ENCODE measurements at places on chromosomes 1 and 21.

DNA sequence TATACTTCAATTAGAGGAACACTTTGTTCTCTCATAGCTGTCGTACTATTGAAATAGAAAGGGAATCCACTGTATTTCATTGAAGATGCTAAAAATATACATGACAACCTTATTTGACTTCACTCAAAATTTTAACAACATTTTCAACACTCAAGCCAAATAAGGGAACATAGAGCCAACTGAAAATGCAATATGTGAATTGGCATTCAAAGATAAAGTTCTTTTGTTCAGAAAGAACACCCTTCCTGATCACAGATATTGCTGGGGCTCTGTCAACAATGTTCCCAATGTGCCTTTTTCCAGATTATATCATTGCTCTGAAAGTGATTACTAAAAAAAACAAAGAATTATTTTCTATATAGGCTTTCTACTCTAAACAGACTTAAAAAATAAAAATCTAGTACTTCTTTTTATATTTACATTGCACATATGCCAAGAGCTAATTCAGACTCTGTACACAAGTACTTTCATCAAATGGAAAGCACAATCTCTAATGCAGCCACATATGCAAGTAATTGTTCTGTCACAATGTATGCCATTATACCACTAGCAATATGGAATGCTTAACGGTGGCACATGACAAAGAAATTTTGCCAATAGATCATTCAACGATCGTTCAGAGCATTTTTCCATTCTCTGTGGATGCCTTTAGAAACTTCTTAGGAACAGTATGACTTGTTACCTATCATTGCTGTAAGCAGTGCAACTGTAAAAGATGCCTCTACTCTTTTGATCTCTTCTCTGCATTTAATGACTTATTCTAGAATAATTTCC, 171.0 kb downstream of the EIF4G3 start:
- no peak for DNase-seq

DNA sequence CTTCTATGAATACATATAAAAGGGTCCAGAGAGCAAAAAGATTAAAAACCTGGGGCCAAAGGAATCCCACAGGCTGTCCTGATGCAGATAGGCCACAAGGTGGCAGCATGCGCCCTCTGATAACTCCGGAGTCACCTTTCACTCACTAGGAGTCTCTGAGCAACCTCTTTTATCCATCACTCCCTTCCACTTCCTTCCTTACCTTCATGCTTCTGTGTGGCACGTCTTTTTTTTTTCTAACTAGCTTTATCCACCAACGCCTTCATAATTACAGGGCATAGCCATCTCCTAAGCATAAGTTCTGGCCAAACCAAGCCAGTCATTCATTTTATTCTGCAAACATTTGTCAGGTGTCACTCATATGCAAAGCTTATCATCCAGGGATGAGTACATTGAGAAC, 3.9 kb upstream of the PGLYRP4 start:
- DNase-seq, result peak; percentile 69

DNA sequence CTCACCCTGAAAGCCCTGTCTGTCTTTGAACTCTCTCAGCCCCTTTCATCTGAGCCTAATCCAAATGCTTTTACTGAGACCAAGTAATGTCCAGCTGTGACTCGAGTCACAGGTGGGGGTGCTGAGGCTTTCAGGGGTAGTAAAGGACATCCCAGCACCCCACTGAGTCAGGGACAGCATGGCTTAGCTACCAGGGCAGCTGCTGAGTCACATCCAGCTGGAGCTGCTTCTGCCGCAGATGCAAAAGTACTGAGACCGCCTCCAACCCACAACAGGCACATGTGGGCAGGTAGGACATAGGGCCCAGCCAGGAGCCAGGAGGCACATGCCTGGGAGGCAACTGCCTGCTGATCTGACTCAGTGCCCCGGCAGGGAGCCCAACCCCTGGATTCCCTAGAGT, 6.7 kb upstream of the VSIG8 start:
- no peak for DNase-seq

DNA sequence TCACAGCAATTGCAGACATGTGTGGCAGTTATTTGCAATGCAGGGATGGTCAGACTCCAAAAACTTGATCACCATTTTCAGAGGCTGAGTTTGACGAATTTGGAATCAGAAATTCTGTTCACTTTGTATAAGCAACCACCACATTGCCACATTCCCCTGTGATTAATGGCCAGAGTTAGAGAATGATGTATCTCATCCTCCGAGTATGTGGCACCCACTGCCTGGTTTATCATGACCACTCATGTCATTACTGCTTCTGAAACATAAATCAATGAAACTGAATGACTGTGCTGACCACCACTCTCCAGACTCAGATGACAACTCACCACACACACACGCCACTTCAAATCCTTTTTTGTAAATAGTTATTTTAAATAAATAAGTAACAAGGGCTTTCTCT, 66.6 kb upstream of the CACHD1 start:
- DNase-seq, result no peak

DNA sequence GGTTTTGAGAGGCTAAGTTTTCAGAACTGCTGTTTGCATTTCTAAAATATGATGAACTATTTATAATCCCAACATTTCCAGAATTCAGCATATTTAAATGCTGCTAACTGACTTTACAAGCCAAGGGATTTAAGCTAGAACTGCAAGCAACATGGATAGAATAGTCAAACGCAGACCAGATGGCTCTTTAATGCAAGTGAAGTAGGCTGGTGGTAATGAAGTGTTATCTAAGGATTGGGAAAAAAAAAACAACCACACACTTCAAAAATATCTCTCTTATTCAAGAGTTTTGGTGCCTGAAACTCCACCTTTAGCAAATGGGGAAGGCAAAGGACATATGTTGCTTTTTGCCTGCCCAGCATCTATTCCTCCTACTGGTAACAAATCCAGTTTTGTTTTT, 20.9 kb upstream of the SSX2IP start:
- no peak for DNase-seq

GRCh38 chr1:184072376-184072775, 20.8 kb downstream of the TSEN15 start:
- DNase-seq, result no peak

GRCh38 chr1:220747437-220748088, 559 bp upstream of the MTARC2 start:
- no peak for DNase-seq

- peak; percentile 59 for DNase-seq
These were observed 10.2 kb upstream of the CREG1 start for GRCh38 chr1:167563579-167564246.

DNA sequence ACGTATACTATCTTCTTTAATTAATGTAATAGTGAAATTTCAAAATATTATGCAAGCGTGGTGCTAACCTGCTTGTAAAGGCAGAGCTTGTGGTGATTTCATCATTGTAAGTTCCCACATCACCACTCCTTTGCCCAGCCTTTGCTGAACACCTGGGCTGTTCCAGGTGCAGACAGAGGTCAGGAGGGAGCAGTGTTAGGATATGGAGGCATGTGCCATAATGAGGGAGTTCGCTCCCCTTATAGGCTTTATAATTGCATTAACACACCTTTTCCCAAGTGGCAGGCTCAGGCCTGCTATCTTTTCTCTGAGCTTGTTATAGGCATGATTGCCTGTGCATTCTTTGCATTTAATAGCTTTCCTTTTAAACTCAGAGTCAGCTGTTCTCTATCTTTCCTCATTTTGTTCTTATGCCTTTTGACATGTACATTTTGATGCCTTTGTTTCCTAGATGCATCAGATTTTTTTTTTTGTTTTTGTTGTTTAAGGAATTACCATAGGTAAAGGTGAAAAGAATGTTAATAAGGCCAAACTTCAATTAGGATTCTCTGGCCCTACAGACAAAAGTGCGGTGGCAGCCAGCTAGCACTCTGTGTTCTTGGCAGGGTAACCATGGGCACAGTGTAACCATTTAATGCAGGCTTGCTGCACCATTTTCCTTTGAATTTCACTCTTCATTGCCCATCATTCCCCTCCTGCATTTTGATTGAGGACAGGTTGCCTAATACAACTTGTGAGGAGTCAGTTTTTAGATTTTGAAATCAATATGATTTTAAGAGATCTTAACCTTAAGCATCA, 12.6 kb downstream of the NPL start:
- no peak for DNase-seq

- no peak for DNase-seq
These were observed 15.7 kb downstream of the ZFYVE9 start for GRCh38 chr1:52157582-52157981.

DNA sequence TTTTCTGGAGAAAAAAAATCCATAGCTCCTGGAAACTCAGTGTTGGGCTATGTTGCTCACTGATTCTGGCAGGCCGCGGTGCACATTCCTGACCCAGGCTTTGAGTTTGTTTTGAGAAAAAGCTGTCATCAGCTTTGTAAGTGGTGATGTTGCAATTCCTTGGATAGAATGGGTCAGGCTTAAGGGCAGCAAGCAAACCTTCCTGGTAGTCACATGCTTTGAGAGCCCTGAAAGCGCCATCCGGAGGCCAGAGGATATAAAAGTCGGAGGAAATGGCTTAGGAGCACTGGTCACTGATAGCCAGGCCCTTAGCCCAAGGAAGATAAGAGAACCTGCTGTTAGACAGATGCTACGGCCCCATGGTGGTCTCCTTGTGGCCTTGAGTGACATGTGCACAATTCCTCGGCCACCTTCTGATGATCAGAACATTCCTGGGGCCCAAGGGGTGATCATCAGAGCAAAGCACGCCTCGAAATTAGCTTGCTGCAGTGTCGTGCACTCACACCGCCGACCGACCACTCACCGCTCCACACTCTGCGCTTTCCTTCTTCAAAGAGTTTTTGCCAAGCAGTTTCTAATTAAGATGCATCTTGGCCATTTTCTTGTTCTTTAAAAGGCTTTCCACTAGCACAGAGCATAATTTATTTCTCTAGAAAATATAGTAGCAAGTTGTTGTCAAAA, 78.6 kb downstream of the MAN1C1 start:
- DNase-seq, result no peak

DNA sequence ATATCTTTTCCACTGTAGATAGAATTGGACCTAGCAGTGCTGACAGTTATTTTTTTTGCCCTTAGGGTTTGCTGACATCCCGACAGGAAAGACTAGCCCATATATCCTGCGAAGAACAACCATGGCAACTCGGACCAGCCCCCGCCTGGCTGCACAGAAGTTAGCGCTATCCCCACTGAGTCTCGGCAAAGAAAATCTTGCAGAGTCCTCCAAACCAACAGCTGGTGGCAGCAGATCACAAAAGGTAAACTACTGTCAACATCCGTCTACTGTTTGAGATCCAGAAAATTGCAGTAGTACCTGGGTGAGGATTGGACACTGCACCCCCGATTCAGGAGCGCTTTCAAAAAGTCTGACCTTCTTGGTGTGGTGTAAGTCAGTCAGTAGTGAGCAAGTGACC, 55.8 kb downstream of the CENPF start:
- DNase-seq, result no peak

- DNase-seq, result no peak
These were observed 236.4 kb downstream of the USP25 start for GRCh38 chr21:15966231-15966630.
